ENCODE measurements at places on chromosomes 3 and 15.

GRCh38 chr15:78168608-78169007 lies 19.4 kb downstream of the IDH3A start:
- no peak for DNase-seq

GRCh38 chr3:15983232-15983631 lies 185.5 kb upstream of the ANKRD28 start:
- DNase-seq, result no peak

GRCh38 chr15:31304751-31305365 lies 21.8 kb upstream of the KLF13 start:
- DNase-seq, result no peak

DNA sequence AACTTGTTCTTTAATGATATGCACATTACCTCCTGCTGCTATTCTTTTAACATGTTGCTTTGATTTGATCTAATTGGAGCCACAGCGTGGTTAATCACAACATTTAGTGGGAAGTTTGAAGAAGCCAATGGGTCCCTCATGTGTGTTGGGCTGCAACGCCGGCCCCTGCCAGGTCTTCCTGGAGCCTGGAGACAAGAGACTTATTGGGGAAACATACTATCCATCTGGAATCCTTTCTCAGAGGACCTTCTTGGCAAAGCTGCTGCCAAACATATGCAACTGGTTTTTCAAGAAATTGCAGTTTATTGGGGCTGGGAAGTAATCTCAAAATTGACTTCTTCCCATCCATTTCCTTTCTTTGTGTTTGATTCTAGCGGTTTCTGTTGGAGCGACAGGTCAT lies 396.3 kb upstream of the PROK2 start:
- DNase-seq, result no peak

GRCh38 chr3:127535106-127535785 lies 55.3 kb downstream of the TPRA1 start:
- DNase-seq, result no peak

All from activated CD4-positive, alpha-beta T cell treated with anti-CD3 and anti-CD28 coated beads, Interleukin-2, amount 50 U/mL, for 16 hours (primary cell).